HT1080 (cell line): ENCODE measurements at places on chromosomes 4 and X. TPM values are rescaled to one million over a fixed set of nuclear protein-coding genes. Genes with fewer than 3 reads are reported as not detected.

DNA sequence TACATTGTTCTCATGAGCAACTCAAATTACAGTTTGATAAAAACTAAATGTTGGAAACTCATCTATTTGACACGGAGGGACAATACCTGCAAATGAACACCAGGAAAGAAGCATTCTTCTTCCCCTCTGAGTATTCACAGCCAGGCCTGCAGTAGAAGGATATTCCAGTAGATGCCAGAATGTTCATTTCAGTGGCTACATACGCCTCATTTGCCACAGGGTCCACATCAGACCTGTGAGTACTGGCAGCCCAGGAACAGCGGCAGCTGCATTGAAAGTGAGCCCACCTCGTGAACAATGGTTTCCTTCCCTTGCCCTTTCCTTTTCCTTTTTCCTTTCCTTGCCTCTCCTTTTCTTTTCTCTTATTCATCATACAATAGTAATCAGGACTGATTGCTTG, 81.1 kb upstream of the NEIL3 start:
- DNase-seq = no peak

Gene GLRA3
- not detected in 2 replicates for total RNA-seq

- DNase-seq = no peak
Observed at GRCh38 chr4:144480068-144480467, 165.9 kb upstream of the HHIP start.

DNA sequence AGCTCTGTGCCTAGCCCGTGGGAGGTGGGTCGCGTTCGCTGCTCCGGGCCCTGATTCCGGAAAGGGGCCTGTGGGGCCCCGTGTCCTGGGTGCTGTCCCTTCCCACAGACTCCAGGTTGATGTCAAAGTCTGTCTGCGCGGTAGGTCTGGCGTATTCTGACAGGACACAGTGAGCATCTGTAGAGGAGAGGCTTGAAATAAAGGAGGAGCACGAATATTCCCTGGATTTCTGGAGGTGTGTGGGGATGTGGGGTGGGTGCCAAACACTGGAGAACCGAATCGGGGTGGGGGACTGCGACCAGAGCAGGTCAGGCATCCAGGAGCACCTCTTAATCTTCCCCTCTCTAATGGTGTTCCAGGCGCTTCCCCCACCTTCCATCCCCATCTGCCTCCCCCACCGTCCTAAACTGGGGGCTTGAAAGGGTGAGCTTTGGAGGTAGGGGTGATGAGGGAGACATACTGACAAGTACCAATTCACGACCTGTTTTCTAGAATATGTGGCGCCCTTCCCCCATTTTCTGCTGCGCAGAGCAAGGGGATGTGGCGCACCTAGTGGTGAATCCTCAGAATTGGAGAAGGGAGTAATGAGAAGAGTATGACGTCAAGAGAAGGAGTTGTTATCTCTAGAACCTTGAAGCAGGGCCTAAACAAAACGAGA, 877 bp downstream of the GPRASP1 start:
- no peak for DNase-seq

- no peak for DNase-seq
Observed at GRCh38 chrX:17617806-17618205, 119.5 kb upstream of the SCML1 start.

DNA sequence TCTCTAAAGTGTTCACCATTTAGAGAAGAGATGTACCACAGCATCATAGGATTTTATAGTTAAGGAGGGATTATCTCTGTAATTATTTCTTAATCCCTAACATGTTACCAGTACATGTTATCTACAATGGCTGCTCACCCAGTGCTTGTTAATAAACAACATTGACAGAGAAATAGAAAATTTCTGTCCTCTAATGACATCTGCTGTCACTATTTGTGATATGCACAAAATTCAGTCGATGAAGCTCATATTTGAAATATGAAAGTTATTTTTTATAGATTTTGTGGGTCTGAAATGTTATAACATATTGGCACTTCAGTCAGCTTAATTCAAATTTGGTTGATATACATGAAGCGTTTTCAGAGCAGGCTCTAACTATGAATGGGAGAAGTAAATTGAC, 48.8 kb upstream of the GRXCR1 start:
- no peak for DNase-seq

- no peak for DNase-seq
Observed at GRCh38 chrX:40299641-40300046, 201.9 kb upstream of the BCOR start.

DNA sequence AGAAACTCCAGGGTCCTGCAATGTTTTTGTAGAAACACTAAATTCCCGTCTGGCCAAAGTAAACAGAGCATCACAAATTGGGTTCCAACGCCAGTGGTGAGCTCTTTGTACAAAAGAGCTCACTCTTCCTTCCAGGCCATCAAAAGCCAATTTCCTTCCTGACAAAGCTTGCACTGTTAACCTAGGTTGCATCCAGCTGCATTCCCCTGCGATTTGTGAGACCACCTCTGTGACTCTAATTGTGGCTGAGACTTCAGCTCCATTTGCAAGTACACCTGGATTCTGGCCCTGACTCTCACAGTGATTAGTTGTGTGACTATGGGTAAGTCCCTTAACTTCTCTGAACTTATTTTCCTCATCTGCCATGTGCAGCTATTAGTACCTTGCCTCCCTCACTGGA, 212.5 kb upstream of the CXorf66 start:
- no peak for DNase-seq

DNA sequence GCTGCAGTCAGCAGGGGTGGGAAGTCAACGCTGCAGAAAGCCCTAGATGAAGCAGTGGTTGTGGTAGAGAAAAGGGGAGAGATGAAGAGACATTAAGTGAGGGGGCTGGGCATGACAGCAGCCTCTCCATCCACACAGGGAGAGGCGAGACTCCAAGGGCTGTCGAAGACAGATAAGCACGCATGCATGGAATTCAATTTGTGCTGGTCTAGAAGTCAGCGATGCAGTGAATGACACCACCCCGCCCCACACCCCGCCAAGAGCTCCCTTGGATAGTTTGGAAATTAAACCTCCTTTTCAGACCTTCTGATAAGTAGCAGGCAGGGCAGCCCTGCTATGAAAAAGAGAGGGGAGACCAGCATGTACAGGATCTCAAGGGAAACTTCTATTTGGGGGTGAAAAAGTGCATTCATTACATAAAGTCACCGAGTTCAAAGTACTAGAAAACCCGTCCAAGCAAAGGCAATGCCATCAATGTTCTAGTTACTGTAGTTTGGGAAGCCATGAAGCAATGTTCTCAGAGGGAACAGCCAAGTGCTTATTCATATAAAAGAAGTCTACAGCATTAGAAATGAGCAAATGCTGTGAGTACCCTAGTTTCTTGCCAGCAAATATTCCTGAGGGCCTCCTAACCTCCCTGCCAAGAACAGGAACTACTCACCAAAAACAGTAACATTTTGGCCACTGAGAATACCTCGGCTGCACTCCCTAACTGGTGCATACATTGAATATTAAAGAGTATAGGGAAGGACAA, 152.3 kb upstream of the ANXA10 start:
- no peak for DNase-seq

- no peak for DNase-seq
Observed at GRCh38 chrX:28042260-28042659, 61.0 kb upstream of the DCAF8L1 start.

- DNase-seq = no peak
Observed at GRCh38 chrX:39063702-39064101, 262.4 kb downstream of the MID1IP1 start.

GRCh38 chrX:103999234-103999633, 14.3 kb downstream of the H2BW1 start:
- DNase-seq = no peak

DNA sequence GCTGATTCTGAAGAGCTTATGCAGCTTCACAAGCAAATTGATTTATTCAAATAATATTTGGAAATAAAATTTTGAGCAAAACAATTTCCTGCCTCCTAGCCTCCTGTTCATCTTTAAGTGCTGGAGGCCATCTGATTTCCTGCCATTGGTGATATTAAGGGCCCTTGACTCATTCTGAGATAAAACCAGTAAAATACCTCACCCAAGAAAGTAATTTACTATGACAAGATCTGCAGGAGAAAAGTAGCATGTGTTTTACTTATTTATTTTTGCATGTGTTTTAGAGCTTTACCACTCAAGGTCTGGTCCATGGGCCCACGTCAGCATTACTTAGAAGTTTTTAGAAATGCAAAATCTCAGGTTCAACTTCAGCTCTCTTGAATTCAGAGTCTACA, 67.7 kb downstream of the DCLK2 start:
- peak; percentile 11 for DNase-seq

DNA sequence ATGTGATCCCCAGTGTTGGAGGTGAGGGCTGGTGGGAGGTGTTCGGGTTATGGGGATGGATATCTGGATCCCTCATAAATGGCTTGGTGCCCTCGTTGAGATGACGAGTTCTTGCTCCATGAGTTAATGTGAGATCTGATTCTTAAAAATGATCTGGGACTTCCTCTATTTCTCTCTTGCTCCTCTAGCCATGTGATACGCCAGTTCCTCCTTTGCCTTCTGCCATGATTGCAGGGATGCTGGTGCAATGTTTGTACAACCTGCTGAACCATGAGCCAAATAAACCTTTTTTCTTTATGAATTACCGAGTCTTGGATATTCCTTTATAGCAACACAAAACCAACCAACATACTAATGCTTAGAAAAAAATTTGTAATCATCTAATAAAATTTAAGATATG, 56.6 kb downstream of the STAP1 start:
- DNase-seq = no peak

DNA sequence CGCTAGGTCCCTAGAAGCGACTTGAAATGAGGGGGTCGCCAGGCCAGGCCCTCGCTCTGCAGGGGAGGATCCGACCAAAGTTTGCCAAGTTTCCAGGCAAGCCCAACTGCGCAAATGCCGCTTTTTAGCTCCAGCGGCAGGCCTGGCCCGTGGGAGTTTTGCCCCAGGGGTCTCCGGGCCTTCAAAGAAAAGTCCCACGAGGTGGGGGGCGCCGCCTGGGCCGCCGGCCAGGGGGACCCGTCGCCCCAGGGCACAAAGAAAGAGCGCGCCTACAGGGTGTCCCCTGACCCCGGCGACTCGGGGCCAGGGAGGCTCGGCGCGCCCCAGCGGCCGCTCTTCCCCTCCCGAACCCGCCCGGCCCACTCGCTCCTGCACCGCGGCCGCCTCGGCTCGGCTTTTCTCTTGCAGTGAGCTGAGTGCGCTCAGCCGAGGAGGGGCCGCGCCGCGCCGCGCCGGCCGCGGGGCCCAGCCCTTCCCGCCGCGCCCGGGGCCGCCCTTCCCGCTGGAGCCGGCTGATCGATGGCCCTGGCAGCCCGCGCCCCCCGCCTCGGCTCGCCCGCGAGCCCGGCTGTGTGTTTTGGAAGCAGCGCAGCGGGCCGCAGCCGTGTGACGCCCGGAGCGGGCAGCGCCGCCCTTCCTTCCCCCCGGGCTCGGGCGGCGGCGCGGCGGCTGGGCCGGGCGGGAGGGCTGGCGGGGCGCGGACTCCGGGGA, 754 bp upstream of the KLF3 start:
- peak; percentile 40 for DNase-seq

DNA sequence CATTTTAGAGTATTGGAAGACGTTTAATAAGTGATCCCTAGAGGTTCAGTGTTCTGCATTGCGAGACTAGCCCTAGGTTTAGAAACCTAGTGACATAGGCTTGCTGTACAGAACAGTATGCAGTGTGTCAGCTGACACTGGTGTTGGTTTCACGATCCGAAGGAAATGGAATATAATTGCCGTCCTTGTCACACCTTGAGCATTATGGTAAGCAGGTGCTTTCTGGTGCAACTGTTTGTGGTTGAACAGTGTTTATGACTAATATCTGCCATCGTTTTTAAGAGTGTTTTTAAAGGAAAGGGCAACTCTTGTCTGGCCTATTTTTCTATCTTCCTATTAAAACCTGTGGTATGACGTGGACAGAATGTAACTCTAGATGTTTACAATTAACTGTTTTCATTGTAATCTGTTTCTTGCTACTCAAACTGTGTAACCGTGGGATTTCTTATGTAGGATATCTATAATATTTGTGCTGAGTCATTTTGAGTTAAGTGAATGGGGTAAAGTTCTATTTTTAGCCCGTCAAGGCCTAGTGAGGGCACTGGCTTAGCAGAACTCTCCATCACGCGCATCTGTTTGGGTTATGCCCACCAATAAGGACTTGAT, 53.8 kb upstream of the TBC1D14 start:
- DNase-seq = peak; percentile 34

- DNase-seq = peak; percentile 81
Observed at GRCh38 chr4:155906554-155907247, 3.2 kb downstream of the TDO2 start.

DNA sequence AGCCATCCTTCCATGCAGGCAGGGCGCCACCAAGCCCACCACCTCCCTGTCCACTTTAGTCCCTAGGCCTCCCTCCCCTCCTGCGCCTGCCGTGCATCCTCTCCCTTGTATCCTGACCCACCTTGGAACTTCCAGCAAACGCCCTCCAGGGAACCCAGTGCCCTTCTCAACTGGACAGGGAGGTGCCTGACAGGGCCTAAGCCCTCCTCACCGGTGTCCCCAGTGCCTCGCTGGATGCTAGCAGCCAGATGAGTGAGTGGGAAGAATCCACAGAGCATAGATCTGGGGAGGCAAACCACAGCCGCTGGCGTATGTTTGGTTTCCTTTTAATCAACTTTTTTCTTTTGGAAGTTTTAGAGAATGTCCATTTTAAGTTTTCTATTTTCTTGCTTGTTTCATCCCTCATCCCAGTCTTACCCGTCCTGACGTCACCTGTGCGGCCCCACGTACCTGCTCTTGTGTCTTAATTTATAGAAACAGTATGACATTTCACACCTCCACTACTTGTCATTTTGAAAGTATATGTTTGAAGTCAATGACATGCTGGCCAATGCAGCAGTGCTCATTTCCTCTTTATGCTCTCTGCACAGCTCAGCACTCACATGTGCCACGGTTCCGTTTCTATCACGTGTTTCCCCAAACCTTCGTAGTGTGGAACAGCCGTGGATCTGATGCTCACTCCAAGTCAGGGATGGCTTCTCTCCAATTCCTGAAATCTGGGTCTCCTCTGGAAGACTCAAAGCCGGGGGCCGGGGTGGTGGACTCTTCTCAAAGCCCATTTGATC, 3.4 kb upstream of the HMX1 start:
- DNase-seq = no peak

- DNase-seq = peak; percentile 13
Observed at GRCh38 chrX:134186362-134187121, 50.4 kb upstream of the CCDC160 start.
